ENCODE measurements at places on chromosomes 12 and 14.

- no peak for DNase-seq
These were observed 72.8 kb downstream of the ANKS1B start for GRCh38 chr12:99911967-99912366.

- no peak for DNase-seq
These were observed 111.4 kb downstream of the TRAFD1 start for GRCh38 chr12:112236786-112237185.

DNA sequence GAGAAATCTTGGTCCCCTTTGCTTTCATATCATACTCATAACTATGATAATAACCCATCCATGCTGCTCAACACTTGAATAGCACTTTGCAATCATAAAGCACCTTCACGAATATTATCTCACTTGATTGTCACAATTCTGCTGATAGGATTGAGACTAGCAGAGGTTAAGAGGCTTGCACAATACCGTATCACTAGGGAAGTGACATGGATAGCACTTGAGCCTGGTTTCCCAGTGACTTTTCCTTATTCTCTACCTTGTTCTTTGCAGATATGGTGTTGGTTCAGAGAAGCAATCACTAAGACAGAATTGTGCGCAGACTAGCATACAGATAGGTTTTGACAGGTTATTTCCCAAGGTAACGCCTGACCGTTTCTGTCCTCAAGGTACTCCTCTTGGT is 186.6 kb upstream of the GZMB start:
- no peak for DNase-seq

- DNase-seq, result no peak
These were observed 268.8 kb downstream of the DUSP6 start for GRCh38 chr12:89083491-89083890.

GRCh38 chr14:51996148-51996746 is 6.9 kb downstream of the RTRAF start:
- DNase-seq, result peak; percentile 18

- no peak for DNase-seq
These were observed 1.1 kb downstream of the C1S start for GRCh38 chr12:7061596-7061995.

- no peak for DNase-seq
These were observed 1.3 kb downstream of the FAM222A start for GRCh38 chr12:109714913-109715244.
